Stimulated activated CD4-positive, alpha-beta T cell treated with anti-CD3 and anti-CD28 coated beads, Interleukin-15, amount 100 ng/mL, for 24 hours (primary cell): ENCODE measurements at places on chromosomes 5 and 9.
A peak's percentile ranks its signal among the peaks of the same experiment; 100 is the strongest.

DNA sequence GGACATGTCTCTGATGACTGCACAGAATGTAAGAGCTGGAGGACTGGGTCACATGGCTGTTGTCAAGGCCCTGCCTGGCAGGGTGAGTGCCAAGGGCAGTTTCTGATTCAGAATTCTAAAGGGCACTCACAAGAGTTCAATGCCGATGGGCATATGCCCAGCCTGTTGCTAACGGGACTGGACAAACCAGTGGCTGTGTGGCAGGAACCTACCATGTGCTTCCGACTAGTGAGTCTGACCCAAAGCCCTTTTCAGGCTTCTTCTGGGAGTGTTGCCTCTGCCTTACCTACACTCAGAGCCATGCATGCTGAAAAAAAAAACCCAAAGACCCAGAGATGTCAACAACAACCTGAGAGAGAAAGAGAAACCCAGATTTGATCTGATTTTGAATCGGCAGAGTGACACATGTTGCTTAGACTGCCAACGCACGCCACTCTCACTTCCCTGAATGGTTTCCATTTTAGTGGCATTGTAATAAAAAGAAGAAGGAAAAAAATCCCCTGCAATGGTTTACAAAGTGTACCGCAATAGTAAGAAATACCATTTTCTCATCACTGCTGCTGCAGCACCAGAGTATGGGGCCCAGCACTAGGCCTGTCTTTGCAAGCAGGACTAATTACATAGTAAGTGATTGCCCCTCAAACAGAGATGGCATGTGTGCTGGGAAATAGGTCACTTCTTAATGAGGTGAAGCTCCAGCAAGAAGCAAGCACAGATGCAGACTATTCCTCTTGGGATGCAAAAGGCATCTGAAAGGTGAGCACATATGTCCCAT lies 194.3 kb downstream of the PALM2AKAP2 start:
- peak; percentile 75 for DNase-seq

DNA sequence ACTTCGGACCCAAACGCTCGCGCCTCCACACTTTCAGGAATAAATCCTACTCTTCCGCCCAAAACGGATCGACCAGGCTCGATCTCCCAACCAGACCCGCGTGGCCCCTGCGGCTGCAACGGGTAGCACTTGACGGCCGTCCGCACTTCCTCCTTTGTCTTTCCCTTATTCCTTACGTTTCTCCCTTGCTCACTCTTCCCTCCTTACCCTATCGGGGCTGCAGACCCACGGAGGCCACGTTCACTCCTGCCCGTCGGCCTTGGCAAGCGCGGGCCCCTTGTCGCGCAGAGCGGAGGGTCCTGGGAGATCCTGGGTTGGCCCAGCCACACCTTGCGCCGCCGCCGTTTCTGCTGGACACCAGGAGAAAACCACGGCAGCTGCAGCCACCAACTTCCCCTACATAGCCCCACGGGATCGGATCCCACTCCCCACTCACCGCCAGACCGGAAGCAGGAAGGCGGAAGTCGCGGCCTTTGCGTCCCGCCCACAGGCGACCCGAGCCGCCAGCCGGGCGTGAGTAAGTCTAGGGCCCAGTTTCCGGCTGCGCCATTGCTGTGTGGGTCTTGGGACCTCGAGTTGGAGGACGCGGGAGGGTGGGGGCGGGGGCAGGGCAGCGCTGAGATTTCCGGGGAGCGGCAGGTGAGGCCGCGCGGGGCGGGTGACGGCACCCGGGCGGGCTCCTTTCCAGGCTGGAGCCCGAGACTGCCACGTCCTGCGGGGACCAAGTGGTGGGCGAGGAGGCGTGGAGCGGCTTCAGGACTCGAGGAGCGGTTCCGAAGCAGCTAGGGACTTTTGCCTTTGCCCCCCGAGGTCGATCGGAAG lies at the start of gene SMIM15:
Gene SMIM15, minus strand, starts transcription at position 459 of the 822 bp plus-strand sequence. CDS start 2,297 bp downstream, outside the sequence.
- DNase-seq, result peak; percentile 91

DNA sequence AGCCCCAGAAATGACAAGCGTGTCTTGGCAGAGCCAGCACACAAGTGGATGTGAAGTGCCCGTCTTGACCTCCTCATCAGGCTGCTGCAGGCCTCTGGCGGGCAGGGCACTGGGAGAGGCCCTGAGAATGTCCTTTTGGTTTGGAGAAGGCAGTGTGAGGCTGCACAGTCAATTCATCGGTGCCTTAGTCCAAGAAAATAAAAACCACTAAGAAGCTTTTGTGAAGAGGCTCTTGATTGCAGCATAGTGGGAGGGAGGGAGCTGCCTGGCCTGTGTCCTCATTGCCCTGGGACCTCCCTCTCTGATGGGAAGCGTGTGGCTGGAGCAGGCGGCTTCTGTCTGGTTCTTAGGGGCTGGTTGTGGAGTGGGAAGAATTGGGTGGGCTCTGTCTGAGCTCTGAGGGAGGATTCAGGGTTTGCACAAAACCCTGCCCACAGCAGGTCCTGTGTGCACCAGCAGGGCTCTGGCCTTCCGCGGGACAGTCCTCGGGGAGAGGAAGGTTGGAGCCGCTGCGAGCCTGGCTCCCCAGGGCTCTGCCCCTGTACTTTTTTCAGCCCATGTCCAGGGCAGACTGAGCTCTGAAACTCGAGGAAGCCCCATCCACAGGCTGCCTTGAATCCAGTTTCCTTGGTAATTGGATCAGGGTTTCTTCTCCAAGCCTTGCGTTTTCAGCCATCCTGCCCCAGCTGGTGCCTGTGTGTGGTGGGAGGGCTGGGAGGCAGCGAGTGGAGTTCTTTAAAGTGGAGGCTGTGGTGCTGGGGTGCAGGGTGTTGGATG lies 1.1 kb downstream of the HRCT1 start:
- DNase-seq, result no peak

DNA sequence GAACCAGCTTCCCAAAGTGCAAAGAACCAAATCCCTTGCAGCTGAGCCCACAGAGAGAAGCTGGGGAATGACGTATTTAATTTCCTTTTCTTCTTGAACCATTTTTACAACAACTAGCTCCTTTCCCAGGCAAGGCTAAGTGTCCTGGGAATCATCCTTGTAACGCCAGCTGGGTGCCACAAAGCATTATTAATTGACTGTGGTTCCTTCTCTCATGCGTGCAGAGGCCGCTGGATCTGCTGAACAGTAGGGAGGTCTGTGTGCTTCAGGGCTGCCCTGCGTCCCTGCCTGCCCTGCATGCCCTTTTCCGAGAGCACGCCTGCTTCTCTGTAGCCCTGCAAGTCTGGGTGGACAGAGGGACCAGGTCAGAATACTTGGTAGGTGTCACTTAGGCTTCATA lies 124.1 kb upstream of the OTULINL start:
- no peak for DNase-seq

- peak; percentile 6 for DNase-seq
Measured at GRCh38 chr9:23821375-23822181, 4.5 kb downstream of the ELAVL2 start.

DNA sequence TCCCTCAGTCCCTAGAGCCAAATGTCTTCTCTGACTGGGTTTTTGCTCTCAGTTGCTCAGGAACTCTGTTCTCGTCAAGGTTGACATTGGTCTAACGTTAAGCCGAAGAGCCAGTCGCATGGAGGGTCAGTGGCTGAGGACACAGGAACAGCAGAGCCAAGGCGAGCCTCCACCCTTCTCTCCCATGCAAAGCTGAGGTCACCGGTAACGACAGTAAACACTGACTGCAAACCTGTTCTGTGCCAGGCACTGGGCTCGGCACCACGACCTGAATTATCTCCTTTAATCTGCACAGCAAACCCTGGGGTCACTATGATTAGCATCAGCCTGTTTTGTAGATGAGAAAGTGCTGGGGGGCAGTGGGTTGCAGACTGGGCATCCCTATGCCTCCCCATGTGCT lies 171.0 kb downstream of the COL23A1 start:
- DNase-seq, result no peak

GRCh38 chr5:67333171-67333570 lies 136.6 kb upstream of the CD180 start:
- no peak for DNase-seq

GRCh38 chr9:79224672-79225433 lies 346.9 kb upstream of the TLE4 start:
- no peak for DNase-seq

DNA sequence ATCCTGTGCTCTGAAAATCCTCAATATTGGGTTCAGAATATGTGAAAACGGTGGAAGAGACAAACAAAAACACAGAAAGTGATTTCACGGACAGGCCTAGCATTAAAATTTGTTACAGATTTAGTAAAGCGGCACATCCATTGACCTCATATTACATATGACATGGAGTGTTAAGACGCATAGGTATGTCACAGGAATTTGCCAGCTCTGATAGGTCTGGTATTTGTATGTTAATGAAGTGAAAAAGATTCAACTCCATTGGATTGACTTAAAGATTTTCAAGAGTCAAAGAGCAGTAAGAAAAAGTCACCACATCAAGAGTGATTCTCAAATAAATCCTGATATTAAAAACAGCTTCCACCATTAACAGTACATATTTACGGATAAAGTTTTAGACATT lies 396.5 kb upstream of the SEMA6A start:
- DNase-seq, result no peak

DNA sequence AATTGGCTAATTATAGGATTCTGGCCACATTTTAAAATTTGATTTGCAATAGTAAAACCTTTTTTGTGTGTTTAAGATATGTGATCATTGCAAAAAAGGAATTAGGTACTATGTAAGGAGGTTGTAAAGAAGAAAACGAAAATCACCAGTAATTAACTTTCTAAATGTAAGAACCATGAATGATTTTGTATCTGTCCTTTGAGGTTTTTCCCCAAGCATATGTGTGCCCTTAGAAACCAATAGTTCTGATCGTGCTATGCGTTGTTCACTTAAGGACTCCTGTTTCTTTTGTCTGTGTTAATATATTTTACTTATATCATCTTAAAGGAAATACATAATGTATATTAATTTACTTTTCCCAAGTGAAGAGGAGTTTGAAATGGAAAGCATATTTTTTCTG lies 410.2 kb downstream of the PSAT1 start:
- no peak for DNase-seq

DNA sequence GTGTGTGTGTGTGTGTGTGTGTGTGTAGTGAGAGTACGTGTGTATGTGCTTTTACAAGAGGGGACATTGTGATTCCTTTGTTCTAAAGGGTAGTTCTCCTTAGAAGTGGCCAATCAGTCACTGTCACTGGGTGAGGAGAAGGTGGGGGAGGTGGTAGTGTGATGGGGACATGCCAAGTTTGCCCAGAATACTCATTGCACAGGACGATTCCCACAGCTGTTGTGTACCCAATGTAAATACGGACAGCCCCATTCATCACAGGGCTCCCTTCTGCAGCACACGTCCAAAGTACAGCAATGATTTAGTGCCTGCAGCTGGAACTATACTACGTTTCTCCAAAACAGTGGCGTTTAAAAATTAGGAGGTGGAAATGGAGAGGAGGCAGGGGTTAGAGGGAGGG lies 287.8 kb downstream of the TLR4 start:
- no peak for DNase-seq

DNA sequence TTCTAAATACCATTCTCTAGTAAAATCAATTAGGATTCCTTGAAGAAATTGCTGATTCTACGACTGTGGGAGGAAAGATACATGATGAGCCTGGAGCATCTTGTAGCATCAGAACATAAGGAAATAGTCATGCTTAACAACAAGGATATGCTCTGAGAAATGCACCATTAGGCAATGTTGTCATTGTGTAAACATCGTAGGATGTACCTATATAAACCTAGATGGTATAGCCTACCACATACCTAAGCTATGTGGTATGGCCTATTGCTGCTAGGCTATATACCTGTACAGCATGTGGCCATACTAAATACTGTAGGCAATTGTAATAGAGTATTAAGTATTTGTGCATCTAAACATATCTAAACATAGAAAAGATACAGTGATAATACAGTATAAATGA lies 77.4 kb upstream of the VCAN start:
- no peak for DNase-seq

- peak; percentile 29 for DNase-seq
Measured at GRCh38 chr5:133611357-133612248, 738 bp downstream of the FSTL4 start.

DNA sequence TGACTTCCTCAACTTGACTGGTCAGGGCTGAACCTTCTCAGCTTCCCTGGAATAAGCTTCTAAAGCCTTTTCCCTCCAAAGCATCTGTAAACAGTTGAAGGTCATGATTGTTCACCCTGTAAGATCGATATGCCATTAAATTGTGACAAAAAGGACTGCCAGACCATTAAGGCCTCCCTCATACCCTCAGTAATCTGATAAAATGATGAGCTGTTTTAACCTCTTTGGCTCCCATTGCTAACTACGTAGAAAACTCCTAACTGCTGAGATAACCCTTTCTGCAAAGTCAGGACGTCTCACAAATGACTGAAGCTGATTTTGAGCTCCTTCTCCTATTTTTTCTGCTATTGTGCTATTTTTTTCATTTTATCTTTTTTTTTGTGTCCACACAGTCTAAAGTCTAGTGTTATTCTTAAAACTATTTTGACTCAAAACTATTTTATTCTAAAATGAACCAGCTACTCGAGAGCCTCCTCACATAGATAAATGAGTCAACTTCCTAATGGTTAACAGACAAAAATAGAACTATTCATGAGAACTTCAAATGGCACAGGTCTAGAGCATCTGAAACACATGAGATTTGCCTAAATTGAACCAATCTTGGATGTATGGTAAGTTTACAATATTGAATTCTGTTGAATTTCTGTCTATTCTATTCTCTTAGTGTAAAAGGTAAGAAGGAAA lies 395.6 kb upstream of the TLE4 start:
- DNase-seq, result no peak

DNA sequence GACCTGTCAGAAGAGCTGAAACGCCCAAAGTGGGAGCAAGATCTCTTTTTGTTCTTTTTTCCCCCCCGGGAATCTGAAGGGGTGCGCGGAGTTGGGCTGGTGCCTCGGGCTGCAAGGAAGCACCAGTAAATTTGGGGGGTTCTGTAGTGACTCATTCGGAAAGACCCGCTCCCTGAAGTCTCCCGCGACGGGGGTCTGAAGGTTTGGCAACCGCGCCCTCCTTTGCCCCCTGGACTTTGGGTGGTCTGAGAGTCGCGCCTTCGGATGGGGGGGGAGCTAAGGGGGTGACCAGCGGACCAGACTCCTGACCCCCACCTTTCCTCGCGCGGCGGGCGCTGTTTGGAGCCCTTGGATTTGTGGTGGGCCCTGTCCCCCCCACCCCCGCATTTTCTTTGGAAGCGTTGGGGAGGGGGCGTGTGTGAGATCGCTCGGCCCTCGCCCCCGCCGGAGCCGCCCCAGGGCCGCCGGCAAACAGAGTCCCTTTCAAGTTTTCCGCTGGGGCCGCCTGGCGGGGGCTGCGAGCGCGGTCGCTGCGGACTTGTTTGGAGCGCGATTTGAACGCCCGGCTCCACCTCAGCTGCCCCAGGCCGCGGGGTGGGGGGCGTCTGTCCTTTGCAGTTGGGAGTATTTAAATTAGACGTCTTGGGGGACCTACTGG lies 2.0 kb downstream of the CXXC5 start:
- DNase-seq, result peak; percentile 46

DNA sequence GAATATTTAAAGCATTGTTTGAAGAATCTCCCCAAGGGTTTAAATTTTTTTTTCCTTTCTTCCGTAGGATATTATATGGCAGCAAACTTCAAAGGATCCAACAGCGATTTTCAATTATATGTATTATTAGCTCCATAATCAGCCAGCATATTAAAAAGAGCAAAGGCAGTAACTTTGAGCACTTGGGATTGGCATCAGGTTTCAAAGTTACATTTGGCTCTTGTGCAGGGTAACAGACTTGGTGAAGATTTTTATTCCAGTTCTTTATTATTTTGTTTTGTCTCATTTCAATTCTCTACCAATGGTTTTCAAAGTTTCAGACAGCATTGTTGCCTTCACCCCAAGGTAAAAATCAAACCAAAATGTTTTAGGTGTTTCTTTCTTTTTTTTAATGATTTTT lies 116.7 kb upstream of the ZNF366 start:
- DNase-seq, result no peak

- DNase-seq, result no peak
Measured at GRCh38 chr5:16656561-16657191, 39.9 kb upstream of the RETREG1 start.

- no peak for DNase-seq
Measured at GRCh38 chr5:67051164-67051563, 145.4 kb downstream of the CD180 start.
